ENCODE measurements at places on chromosomes 12 and 14.

- DNase-seq = no peak
These were observed 21.5 kb downstream of the USP44 start for GRCh38 chr12:95529693-95530225.

- DNase-seq = no peak
These were observed 272.4 kb upstream of the RTL1 start for GRCh38 chr14:101175731-101176534.

DNA sequence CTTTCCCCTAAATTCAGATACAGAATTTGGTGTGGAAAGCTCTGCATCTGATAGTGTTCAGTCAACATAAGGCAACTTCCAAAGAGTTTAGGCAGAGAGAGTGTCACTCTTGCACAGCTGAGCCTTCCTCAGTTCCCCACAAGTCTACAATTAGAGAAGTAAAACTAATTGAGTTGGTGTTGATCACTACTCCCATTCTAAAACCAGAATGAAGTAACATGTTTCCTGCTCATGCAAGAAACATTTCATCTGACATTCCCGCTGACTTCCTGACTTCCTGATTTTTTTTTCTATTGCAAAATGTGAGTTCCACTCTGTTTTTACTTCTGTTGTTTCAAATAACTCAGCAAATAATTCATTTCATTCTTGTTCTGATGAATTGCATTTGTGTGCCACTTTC is 271.0 kb downstream of the ALG10B start:
- DNase-seq = no peak

DNA sequence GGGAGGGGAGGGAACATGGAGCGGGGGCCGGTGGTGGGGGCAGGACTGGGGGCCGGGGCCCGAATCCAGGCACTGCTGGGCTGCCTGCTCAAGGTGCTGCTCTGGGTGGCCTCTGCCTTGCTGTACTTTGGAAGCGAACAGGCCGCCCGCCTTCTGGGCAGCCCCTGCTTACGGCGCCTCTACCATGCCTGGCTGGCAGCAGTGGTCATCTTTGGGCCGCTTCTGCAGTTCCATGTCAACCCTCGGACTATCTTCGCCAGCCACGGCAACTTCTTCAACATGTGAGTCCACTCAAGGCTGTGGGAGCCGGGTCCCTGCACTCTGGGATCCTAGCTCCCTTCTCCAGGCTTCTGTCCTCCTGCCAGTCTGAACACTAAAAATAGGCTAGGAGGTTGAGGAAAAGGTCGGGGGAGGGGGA is 1.1 kb downstream of the FITM1 start:
- no peak for DNase-seq

DNA sequence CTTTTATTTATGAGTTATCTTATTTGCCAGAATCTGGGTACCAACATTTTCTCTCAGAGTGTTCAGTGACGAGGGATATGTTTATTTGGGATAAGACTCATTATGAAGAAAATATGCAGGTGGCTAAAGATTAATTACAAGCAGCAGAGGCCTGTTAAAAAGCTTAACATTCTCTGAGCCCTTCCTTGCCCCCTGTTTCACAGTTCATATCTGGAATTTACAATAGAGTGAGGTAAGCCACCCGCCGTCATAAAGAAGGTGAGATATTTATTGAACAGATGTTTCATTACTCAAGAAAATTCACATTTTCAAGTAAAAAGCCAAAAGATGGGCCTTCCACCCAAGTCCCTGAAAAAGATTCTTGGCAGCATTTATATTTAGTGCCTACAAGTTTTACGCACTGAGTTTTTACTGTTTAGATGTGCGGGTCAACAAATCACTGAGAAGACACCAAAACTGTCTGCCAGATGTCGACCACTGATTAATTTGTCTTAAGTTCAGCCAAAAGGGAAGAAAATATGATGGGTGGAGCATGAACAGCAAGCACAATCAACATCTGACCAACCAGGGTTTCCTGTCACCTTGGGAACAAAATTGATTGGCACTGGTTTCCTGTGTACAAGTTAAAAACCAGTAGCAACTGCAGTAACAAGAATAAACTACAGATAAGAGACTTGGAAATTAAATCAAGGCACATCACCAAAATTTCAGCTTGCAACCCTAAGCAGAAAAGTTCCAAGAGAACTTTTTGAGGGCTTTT is 85.5 kb upstream of the PTPRB start:
- no peak for DNase-seq

DNA sequence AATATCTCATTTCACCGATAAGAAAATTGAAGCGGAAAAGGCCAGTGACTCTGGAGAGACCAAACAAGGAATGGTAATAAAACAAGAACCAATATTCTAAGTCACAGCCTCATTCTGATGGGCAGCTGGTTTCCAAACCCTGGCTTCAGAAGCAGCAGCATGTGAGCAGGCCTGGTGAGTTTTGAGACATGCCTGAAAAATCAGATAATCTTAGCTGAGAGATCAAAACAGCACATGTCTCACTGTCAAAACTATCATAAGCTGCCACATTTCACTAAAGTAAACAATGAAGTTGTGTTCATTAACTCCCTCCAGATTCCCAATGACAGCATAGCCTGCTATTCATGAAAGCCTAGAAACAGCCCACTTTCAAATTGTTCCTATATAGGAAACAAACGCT is 36.5 kb downstream of the CIT start:
- no peak for DNase-seq

GRCh38 chr12:26963413-26963812 is 25.1 kb downstream of the FGFR1OP2 start:
- DNase-seq = no peak

GRCh38 chr12:87266305-87266704 is 762.9 kb downstream of the C12orf50 start:
- DNase-seq = no peak

DNA sequence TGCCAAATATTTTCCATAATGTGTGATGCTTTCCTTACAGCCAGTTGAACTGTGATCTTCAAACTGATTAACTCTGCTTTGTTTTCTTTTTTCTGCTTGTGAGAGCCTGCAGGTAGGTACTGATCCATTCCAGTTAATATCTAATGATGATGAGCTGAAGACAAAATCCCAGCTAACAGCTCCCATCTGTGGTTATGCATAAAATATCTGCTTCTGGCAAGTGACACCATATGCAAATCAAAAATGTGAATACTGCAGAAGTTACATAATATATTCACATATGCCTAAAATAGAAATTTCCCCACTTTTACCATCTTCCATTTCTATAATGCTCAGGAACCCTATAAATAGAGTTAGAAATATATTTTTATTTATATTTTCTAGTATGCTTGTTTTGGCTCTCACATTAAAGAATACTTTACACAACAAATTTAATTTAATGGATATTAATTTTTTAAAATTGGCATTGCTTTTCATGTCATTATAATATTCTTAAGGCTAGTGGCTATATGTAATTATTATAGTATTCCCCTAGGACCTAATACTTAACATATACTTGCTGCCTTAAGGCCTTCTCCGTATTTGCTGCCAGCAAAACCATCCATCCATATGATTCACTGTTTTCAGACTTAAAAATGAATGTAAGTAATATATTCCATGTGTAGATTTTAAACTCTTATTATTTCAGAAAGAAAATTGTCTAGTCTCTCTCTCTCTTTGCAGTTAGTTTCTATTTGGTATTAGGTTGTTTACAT is 83.8 kb downstream of the CCER1 start:
- DNase-seq = peak; percentile 9

DNA sequence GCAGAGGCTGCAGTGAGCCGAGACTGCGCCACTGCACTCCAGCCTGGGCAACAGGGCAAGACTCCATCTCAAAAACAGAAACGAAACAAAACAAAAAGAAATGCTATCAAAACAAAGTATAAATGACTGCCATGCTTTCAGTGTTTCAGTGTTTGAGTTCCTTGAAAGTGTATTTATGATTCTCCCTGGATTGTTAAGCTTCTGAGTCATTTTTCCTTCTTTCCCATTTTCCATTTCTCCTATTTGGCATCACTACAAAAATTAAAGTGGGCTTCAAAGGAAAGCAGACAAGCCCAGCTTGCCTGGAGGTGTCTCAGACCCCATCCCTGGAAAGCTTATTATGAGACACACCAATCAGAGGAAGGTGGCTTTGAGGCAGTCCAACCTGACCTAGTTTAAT is 35.1 kb downstream of the NIN start:
- DNase-seq = no peak

- no peak for DNase-seq
These were observed 271.6 kb upstream of the ATP2B1 start for GRCh38 chr12:89980236-89980635.

- no peak for DNase-seq
These were observed 63.3 kb upstream of the FLRT2 start for GRCh38 chr14:85466678-85467077.

DNA sequence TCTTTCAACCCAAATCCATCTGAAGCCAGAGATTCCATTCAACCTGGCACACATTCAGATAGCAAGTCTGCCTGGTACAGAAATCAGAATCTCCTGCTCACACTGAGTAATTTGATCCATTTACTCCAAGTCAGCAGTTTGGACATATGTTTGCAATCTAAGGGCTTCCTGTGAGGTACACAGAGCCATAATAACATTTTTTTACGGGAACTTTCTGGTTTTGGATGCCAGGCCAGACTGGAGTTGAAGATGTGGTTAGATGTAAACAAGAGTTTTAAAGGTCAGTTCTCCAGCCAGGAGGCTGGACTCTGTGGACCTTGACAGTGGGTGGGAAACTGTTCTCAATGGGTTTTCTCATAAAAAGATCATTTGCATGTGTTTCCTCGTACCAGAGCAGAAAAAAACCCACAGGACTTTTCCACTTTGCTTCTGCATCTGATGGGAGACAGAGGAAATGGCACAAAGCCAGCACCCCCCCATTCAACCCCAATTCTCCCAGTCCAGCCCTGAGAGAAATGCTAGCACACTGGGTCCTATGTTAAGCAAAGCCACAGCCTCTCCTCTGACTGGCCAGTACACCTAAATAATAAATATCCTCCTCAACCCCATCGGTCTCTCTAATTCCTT is 17.7 kb upstream of the TSPAN11 start:
- DNase-seq = peak; percentile 59

DNA sequence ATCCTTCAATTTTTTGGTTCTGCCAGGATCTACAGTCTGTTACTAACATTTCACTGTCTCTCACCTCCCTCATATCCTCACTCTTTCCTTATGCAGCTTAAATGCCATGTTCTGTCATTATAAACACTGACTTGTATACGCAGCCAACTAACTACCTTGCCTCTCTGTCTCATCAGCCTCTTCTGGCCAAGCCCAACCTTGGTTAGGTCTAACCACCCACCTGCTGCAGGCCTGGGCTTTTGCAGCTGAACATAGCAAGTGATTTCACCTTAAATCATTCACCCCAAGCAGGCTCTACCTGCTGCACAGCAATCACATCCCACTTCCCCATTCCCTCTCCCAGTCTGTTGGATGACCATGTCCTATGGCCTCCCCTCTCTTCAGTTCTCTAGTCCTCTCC is 91.5 kb downstream of the GTF2A1 start:
- DNase-seq = no peak

GRCh38 chr12:131203666-131204415 is 250.1 kb downstream of the ADGRD1 start:
- DNase-seq = no peak

DNA sequence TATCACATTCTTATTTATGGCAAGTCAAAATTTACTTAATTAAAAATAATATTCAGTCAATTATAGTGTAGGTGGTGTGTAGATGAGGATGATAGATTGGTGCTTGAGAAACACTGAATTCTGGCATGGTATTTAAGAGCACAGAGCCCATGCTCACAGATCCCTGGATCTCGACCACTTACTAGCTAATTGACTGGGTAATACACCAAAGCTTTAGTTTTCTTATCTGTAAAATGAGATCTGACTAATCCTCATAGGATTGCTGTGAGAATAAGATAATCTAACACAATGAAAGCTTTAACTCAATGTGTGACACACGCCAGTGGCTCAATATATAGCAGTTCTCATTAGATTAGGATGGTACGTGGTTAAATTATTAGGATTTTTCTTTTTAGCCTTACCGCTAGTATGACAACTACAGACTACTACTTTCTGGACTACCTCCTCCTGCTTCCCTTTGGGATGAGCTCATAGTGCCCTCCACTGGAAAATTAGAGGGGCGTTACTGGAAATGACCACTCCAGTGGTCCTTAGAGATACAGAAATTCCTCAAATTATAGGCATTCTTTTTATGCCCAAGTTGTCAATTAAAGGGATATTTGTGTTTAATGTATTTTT is 482.8 kb upstream of the TBX3 start:
- no peak for DNase-seq

- no peak for DNase-seq
These were observed 181.5 kb upstream of the KRR1 start for GRCh38 chr12:75692876-75693275.

- DNase-seq = no peak
These were observed 132.1 kb downstream of the DICER1 start for GRCh38 chr14:95025218-95025617.

DNA sequence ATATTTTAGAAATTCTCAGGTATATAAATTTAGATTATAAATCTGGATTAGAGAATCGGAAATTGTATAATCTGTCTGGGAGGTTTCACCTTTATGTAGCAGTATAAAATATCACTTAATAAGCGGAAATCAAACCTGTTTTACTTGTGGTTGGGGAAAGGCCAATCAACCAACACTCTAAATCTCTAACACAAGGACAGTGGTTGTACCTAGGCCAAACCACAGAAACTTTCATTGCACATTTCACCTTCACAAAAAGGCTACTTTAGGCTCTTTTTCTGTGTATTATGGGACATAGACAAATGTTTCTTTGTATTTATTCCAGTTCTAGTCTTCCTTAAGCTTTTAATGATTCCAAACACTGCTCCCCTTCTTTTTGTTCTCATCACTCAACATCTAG is 19.8 kb downstream of the ERH start:
- no peak for DNase-seq

- DNase-seq = no peak
These were observed 7.9 kb downstream of the DYNC1H1 start for GRCh38 chr14:101972126-101972866.

DNA sequence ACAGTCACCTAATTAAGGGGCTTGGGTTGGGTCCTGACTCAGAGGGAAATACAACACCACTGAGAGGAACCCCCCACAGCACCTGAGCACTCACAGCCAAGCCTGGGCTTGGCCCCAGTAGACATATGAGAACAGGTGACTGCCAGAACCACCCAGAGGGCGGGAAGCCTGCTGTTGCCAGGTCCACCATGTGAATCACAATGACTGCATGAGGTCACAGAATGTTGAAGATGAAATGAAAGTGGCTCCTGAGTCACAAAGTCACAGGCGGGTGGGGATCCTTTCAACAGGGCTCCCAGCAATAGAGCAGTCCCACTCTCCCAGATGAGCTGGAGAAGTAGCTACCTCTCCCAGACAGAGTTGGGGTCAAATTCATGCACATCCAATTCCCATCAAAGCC is at the start of gene LRRC74A:
Gene LRRC74A, plus strand, starts transcription at position 287 of the 400 bp plus-strand sequence. CDS start 290 bp downstream, outside the sequence.
- DNase-seq = no peak

- DNase-seq = peak; percentile 79
These were observed 29.6 kb downstream of the BEGAIN start for GRCh38 chr14:100557658-100558057.

GRCh38 chr14:64515053-64515452 is 10.5 kb downstream of the ZBTB1 start:
- no peak for DNase-seq

GRCh38 chr14:77003960-77004710 is 24.4 kb downstream of the IRF2BPL start:
- no peak for DNase-seq

- DNase-seq = no peak
These were observed 135.4 kb downstream of the GPHN start for GRCh38 chr14:66643344-66643743.
